Calu3 (cell line): ENCODE measurements at places on chromosomes 2 and 18. TPM values are rescaled to one million over a fixed set of nuclear protein-coding genes. Genes with fewer than 3 reads are reported as not detected.

Gene VIT
- total RNA-seq, result not detected in 2 replicates

Gene CD226
- 0.85 and 1.5 TPM in 2 replicates for total RNA-seq

DNA sequence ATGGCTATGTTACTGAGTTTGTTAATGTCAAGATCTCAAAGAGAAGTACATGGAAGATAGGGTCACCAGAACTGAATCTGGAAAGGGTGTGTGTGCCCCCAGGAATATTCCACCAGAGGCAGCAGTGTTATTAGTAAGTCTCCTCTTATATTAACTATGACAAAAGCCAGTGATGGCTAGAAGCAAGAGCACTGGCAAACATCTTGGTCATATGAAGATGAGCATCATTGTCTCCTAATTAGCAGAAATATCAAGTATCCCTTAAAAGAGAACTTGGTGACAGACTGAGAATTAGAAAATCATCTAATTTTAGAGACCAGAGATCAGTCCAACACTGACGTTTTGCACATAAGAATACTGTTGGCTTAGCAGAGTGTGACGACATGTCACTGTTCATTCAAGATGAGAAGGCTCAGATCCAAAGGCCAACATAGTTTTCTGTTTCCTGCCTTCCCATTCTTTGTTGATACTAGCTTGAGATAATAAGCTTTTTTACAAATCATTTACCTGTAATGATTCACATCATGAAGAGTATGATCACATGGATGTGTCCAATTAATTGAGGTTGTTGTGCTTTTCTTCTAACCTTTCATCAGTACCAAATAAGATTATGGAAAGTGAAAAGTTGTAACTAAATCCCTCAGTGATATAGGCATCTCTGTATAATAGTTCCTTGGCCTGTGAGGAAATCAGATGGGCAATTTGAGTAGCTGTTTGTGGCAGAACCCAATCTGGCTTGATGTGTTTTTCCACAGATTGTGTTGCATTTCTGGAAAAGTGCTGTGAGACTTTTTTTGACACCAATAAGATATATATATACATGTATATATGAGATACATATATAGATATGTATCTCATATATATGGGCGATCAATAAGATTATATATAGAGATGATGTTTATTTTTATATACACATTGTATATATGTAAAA is 44.5 kb downstream of the MAPRE2 start:
- H3K4me3 ChIP-seq, result no peak overlapping the region
- DNase-seq, result no peak
- H3K27me3 ChIP-seq, result no peaks in the 10 kb centered on the region
- no peaks in the 10 kb centered on the region for H3K36me3 ChIP-seq

- H3K27me3 ChIP-seq, result no peaks in the 10 kb centered on the region
- H3K4me3 ChIP-seq, result no peak overlapping the region
- no peak for DNase-seq
- H3K36me3 ChIP-seq, result peaks cover 23% of the 10 kb centered on the region
- no peaks in the 10 kb centered on the region for H3K4me1 ChIP-seq
Measured at GRCh38 chr2:55590810-55591440, 26.5 kb downstream of the PPP4R3B start.

GRCh38 chr2:170241756-170242155 is 63.8 kb downstream of the MYO3B start:
- H3K27ac ChIP-seq, result no peak overlapping the region
- H3K36me3 ChIP-seq, result no peaks in the 10 kb centered on the region
- no peaks in the 10 kb centered on the region for H3K27me3 ChIP-seq

DNA sequence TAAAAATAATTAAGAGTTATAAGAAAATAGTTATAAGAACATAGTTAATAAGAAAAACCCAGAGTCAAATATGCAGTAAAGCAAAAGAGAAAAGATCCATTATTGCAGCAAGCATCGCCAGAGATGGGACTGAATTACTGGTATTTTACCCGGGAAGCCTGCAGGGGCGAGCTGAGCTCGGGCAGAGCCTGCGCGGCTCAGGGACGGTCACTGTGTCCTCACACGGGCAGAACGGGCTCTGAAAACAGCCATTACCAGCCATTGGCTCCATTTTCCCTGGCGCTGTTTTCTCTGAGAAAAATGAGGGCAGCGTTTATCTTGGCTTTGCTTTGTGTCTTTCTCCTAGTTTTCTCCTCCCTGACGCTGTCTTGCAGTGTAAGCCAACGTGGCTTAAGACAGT is 95.3 kb upstream of the ALKAL2 start:
- H3K27me3 ChIP-seq, result no peaks in the 10 kb centered on the region
- peak overlapping the region; percentile 43 for H3K4me3 ChIP-seq
- DNase-seq, result peak; percentile 37

DNA sequence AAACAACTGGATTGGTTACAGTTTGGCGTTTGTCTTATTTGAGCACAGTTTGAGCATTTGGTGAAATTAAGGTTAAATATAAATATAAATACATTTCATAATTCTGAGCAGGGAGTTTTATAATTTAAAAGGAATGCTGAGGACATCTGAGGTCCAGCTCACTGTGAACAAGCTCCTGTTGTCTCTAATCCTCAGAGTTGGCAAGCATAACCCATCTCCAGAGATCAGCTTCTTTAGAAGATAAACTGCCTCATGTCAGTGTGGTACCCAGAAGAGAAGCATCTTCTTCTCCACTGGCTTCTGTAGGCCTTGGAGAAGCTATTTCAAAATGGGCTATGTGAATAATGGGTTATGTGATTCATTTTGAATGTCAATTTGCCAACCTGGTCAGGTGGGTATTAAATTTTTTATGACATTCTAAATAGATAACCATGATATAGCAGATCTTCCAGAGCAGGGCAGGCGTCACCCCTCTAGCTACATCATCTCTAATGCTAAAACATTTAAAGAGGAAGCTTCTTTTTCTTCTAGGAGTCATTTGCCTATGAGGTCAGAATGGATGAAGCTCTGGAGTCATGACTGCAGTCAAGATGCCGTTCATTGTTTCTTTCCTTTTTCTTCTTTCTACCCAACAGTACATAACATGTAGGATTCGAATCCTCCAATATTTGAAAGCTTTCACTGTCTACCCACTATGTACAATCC is 324.0 kb downstream of the RNF144A start:
- peaks cover 32% of the 10 kb centered on the region for H3K27me3 ChIP-seq
- DNase-seq, result no peak
- H3K4me1 ChIP-seq, result no peaks in the 10 kb centered on the region
- H3K36me3 ChIP-seq, result no peaks in the 10 kb centered on the region

DNA sequence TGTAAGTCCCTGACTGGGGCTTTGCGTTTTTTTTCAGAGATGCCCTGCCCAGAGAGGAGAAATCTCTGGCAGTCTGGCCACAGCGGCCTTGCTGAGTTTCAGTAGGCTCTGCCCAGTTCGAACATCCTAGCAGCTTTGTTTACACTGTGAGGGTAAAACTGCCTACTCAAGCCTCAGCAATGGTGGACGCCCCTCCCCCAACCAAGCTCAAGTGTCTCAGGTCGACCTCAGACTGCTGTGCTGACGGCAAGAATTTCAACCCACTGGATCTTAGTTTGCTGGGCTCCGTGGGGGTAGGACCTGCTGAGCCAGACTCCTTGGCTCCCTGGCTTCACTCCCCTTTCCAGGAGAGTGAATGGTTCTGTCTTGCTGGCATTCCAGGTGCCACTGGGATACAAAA is 31.7 kb downstream of the L3MBTL4 start:
- no peaks in the 10 kb centered on the region for H3K27me3 ChIP-seq
- H3K4me3 ChIP-seq, result no peak overlapping the region
- H3K4me1 ChIP-seq, result no peaks in the 10 kb centered on the region

DNA sequence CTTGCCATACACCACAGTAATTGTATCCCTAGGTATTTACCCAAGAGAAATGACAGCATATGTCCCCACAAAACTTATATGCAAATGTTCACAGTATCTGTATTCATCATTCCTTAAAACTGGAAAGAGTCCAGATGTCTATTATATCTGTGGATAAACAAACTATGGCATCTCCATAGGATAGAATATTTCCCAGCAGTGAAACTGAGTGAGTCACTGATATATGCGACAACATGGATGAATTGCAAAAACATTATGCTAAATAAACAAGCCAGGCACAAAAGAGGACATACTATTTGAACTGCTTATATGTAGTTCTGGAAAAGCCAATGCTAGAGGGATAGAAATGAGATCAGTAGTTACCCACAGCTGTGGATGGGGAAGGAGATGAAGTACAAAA is 359.4 kb upstream of the DSEL start:
- no peak overlapping the region for H3K27ac ChIP-seq
- no peaks in the 10 kb centered on the region for H3K4me1 ChIP-seq
- H3K4me3 ChIP-seq, result no peak overlapping the region
